ENCODE measurements at places on chromosomes 13 and 19. TPM values are rescaled to one million over a fixed set of nuclear protein-coding genes. Genes with fewer than 3 reads are reported as not detected.

- H3K4me1 ChIP-seq = no peaks in the 10 kb centered on the region
- H3K27me3 ChIP-seq = no peaks in the 10 kb centered on the region
- no peak for DNase-seq
- H3K27ac ChIP-seq = no peak overlapping the region
Observed at GRCh38 chr13:102907886-102908515, 62.2 kb downstream of the ERCC5 start.

GRCh38 chr19:5895409-5895808, 8.2 kb downstream of the NDUFA11 start:
- H3K36me3 ChIP-seq = no peaks in the 10 kb centered on the region
- H3K27ac ChIP-seq = no peak overlapping the region
- no peak overlapping the region for H3K4me3 ChIP-seq
- no peaks in the 10 kb centered on the region for H3K4me1 ChIP-seq

DNA sequence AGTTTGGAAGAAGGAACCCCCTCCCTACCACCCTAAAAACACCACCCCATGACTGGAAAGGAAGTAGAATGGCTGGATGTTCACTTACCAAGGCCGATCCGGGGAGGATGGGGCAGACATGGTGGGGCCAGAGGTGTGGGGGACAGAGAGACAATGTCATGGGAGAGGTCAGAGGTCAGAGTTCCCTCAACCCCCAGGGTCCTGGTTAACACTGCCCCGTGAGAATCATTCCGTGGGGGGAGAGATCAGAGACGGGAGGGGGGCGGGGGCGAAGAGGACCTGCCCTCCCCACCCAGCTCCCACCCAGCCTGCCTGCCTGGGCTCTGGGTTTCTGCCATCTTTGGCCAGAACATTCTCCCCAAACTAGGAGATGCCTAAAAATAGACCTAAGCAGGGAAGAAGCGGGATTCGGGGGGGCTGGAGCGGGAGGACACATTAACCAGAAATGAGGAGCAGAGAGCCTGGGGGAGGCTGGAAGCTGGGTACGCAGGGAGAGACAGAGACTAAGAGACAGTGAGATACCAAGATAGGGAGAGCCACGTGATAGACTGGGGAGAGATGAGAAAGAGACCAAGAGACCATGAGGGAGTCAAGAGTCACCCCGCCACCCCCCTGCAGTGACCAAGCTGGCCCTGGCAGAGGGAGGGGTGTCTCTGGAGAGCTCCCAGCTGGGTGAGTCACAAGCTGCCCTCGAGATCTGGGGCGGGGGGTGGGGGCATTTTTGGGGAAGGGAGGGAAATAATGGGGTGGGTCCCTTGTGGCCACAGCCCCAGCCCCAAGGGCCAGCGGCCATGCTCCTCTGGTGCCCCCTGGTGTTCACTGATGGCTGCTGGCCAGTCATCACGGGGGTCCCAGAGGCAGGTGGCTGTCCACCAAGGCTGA, 6.1 kb upstream of the KANK2 start:
- no peak overlapping the region for H3K27ac ChIP-seq
- DNase-seq = peak; percentile 72
- peaks cover 5% of the 10 kb centered on the region for H3K4me1 ChIP-seq
- no peaks in the 10 kb centered on the region for H3K27me3 ChIP-seq

- H3K27me3 ChIP-seq = no peaks in the 10 kb centered on the region
- H3K36me3 ChIP-seq = no peaks in the 10 kb centered on the region
- no peak overlapping the region for H3K4me3 ChIP-seq
- H3K4me1 ChIP-seq = no peaks in the 10 kb centered on the region
Observed at GRCh38 chr19:16856091-16856490, 26.9 kb downstream of the SIN3B start.

DNA sequence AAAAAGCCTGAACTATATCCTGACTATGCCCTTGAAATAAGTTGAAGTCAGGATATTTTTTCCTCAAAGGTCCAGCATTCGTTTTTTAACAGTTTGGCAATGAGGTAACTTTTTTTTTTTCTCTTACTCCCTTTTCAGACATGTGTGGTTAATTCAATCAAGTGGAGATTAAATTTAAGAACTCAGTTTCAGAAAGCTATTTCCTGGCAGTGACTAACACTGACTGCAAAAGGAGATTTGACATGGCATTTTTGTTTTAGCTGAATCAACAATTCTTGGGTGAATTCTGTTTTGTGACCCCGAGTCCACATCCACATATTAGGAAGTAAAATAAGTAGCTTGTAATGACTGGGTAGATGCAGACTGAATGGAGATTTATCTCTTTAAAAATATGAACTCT, 716.4 kb downstream of the PCDH9 start:
- H3K27me3 ChIP-seq = no peaks in the 10 kb centered on the region
- H3K27ac ChIP-seq = no peak overlapping the region
- H3K4me3 ChIP-seq = no peak overlapping the region

DNA sequence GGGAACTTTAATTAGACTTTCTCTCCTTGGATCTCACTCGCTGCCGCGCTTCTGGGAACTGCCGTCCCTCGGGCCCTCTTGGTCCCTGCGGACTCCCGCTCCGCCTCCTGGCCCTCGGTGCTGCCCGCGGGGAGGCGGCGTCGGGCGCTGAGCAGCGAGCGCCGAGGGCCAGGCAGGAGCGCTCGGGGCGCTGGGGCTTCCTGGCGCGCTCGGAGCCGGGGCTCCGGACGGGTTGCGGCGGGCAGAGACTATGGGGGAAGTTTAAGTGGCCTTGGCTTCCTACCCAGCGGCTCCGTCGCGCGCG, 704 bp downstream of the CHST8 start:
- no peak overlapping the region for H3K4me3 ChIP-seq
- DNase-seq = no peak
- no peaks in the 10 kb centered on the region for H3K36me3 ChIP-seq
- no peaks in the 10 kb centered on the region for H3K4me1 ChIP-seq

GRCh38 chr13:39189778-39190177, 151.5 kb downstream of the NHLRC3 start:
- H3K36me3 ChIP-seq = no peaks in the 10 kb centered on the region
- H3K27me3 ChIP-seq = no peaks in the 10 kb centered on the region
- DNase-seq = no peak
- no peaks in the 10 kb centered on the region for H3K4me1 ChIP-seq
- H3K27ac ChIP-seq = no peak overlapping the region
- no peak overlapping the region for H3K4me3 ChIP-seq

DNA sequence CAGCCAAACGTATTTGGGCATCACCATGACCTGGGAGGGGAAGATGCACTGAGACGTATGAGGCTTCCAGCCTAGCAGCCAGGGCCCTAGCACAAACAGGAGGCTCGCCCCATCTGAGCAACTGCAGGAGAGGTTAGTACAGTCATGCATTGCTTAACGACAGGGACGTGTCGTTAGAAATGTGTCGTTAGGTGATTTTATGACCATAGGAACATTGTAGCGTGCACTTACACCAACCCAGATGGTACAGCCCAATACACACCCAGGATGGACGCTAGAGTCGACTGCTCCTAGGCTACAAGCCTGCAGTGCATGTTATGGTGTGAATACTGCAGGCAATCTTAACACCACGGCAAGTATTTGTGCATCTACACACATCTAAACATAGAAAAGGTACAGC, 9.3 kb downstream of the CD177 start:
- DNase-seq = no peak
- no peaks in the 10 kb centered on the region for H3K4me1 ChIP-seq
- H3K27me3 ChIP-seq = no peaks in the 10 kb centered on the region
- no peak overlapping the region for H3K4me3 ChIP-seq
- no peaks in the 10 kb centered on the region for H3K36me3 ChIP-seq

GRCh38 chr13:45162194-45162593, 38.7 kb downstream of the KCTD4 start:
- no peak overlapping the region for H3K4me3 ChIP-seq
- H3K36me3 ChIP-seq = no peaks in the 10 kb centered on the region
- no peak overlapping the region for H3K27ac ChIP-seq

- no peak overlapping the region for H3K27ac ChIP-seq
- H3K4me1 ChIP-seq = 0 out of 2 replicates have a peak, but pooled peaks cover 2% of the 10 kb centered on the region
- H3K27me3 ChIP-seq = no peaks in the 10 kb centered on the region
- DNase-seq = no peak
- H3K36me3 ChIP-seq = no peaks in the 10 kb centered on the region
Observed at GRCh38 chr13:65582160-65582559, 1648.0 kb downstream of the PCDH9 start.

- no peaks in the 10 kb centered on the region for H3K36me3 ChIP-seq
- no peaks in the 10 kb centered on the region for H3K4me1 ChIP-seq
- no peak overlapping the region for H3K27ac ChIP-seq
Observed at GRCh38 chr19:3544742-3545668, 6.0 kb downstream of the TEKTIP1 start.

- no peak overlapping the region for H3K27ac ChIP-seq
- H3K4me1 ChIP-seq = no peaks in the 10 kb centered on the region
- DNase-seq = no peak
Observed at GRCh38 chr13:67123165-67123564, 107.0 kb downstream of the PCDH9 start.

DNA sequence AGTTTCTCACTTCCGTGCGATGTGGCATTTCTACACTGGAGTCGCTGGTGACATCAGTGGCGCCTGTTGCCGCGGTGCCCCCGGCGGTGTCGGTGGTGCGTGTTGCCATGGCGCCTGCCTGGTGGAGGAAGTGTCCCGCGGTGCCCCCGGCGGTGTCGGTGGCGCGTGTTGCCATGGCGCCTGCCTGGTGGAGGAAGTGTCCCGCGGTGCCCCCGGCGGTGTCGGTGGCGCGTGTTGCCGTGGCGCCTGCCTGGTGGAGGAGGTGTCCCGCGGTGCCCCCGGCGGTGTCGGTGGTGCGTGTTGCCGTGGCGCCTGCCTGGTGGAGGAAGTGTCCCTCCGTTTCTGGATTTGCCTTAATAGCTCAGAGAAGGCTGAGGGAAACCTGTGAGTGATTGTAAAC, 127.6 kb downstream of the KDM4B start:
- H3K4me3 ChIP-seq = no peak overlapping the region
- H3K27ac ChIP-seq = no peak overlapping the region
- DNase-seq = no peak
- peaks cover 8% of the 10 kb centered on the region for H3K36me3 ChIP-seq

DNA sequence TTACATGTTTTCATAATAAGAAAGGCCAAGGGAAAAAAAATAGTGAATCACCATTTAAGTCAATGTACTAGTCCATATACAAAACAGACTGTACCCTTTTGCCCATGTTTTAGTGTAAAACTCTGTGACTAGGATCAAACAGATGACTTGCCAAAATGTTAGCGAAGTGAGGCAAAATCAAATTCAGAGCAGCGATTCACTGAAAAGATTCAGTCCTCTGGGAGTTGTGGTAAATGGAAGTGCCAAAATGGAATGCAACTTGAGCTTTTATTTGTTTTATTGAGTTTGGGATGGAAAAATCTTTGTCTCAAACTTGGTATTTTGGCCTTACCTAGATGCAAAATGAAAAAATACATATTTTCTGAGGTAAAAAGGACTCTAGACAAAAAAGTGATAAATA, 9.1 kb downstream of the CDADC1 start:
- H3K27ac ChIP-seq = no peak overlapping the region
- no peak for DNase-seq
- H3K4me3 ChIP-seq = no peak overlapping the region

DNA sequence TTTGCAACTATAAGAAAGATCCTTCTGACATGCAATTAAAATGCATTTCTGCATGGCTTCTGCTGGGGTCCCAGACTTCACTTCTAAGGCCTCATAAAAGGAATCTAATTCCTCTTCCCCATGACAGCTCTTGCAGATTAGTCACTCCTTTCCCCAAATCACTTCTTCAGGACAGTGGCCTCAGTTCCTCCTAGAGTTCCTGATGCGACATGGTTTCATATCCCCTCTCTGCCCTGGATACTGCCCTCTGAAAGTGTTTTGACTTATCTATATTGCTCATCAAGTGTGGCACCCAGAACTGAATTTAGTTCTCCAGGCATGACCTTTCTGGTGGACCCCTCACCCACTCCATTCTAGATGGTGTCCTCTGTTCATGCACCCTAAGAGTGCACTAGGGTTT, 238.1 kb downstream of the FOXO1 start:
- no peaks in the 10 kb centered on the region for H3K27me3 ChIP-seq
- no peaks in the 10 kb centered on the region for H3K36me3 ChIP-seq
- no peak overlapping the region for H3K27ac ChIP-seq
- no peak overlapping the region for H3K4me3 ChIP-seq

DNA sequence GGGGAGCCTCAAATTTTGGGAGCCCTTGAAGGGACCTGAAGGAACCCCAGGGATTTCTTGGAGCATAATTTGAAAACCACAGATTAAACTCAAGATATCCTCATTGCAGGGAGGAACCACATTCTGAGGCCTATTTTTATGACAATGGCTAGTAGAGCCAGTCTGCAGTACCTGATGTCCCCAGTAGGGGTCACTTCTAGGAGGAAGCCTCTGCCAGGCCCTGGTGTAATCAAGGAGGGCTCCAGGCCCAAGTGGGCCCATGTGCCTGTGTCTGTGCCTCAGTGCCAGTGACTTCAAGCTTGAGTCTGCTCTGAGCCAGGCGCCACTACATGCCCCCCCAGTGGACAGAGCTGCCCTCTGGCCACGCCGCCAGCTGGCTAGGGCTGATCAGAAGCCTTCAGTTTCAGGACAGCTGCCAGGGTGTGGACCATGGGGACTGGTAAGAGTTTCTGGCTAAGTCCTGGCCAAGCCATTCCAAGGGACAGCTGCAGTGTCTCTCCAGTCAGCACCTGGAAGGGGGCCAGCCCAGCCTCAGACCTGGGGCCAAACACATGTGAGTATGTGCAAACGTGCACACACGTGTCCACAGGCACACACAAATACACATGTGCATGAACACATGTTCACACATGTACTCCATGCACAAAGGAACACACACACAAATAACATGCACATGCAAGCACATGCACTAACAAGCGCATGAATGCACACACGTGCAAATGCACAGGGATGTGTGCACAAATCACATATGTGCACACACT, 20.5 kb upstream of the SLC7A10 start:
- no peaks in the 10 kb centered on the region for H3K36me3 ChIP-seq
- DNase-seq = peak; percentile 70
- no peaks in the 10 kb centered on the region for H3K4me1 ChIP-seq
- H3K27me3 ChIP-seq = no peaks in the 10 kb centered on the region
- no peak overlapping the region for H3K4me3 ChIP-seq

DNA sequence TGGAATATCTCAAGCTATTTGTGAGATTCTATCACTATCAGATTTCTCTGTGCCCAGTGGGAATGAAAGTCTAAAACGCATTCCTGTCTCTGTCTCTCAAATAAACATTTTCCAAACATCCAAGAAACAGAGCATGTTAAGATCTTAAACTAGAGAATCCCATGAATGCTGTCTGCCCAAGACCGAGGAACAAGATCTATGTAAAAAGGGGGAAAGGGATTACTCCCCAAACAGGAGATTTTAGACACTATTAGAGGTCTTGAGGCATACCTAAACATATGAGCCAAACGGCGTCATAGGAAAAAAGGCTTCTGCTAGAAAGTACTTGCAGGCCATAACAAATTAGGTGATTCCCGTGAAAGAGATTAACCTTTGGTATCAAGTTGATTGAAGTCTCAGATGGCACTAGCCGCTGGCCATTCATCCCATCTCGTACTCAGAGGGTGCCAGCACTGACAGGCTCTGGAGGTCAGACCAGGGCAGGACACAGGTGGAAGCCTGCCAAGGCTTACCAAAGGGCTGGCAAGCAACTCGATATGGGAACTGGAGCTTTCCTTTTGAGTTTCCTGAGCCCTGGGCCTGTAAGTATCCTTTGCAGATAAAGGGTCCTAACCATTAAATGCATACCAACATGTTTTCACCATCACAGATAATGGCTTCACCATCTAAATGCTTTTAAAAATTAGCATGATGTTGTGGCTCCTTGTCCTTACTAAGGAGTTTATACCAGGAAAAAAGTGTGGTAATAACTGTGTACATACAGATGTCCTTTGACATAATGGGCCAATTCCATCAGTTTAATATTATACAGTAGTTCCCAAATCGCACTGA, 225.2 kb downstream of the FOXO1 start:
- no peaks in the 10 kb centered on the region for H3K27me3 ChIP-seq
- peaks cover 54% of the 10 kb centered on the region for H3K4me1 ChIP-seq
- no peak for DNase-seq
- no peak overlapping the region for H3K4me3 ChIP-seq

The FLT1 gene
- not detected for total RNA-seq

The TEX26 gene
- total RNA-seq = not detected

The ZNF780A gene
- 31.9 TPM for total RNA-seq

Data from Karpas-422 (cell line).